ENCODE measurements at places on chromosomes 2 and 18.

GRCh38 chr2:23419171-23420090, 34.5 kb downstream of the KLHL29 start:
- DNase-seq: no peak

GRCh38 chr2:30382162-30382783, 64.8 kb upstream of the LCLAT1 start:
- DNase-seq: no peak

GRCh38 chr2:209872675-209873074, 101.0 kb downstream of the UNC80 start:
- no peak for DNase-seq

GRCh38 chr2:35116151-35116550, 1239.4 kb upstream of the CRIM1 start:
- DNase-seq: no peak

DNA sequence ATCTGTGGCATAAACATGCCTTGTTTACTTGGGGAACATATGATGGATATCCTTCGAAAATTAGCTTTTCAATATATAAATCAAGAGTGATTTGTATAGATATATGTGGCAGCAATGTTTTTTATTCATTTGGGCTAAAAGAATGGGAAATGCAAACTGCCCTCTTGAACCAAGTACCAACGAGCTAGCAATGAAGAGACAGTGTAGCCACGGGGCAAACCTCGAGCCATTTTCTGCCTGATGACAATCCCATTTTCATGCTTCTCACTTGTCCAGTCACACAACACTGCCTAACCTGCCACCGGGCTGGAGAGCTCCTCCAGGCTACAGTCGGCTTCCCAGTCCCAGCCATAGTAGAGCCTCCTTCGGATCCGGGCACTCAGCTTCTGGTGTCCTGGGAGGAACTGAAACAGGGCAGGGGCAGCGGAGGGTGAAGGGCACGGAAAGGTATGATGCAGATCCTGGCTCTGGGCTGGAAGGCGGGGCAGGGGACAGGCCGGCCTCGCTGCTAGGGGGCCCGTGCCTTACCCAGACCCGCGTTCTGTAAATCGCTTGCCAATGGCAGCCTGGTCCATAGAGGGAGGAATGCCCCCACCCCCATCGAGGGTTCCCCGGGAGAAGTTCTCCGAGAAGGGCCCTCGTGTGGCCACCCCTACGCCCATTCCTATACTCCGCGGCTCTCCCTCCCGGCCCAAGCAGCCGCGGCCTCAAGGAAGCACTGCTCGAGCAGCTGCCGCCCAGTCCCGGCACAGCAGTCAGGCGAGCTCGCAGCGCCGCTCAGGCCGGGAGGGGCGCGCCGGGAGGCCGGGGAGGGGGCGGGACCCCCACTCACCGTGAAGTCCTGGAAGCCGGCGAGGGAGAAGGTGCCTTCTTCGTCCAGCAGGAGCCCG, 552 bp downstream of the CNPPD1 start:
- no peak for DNase-seq

DNA sequence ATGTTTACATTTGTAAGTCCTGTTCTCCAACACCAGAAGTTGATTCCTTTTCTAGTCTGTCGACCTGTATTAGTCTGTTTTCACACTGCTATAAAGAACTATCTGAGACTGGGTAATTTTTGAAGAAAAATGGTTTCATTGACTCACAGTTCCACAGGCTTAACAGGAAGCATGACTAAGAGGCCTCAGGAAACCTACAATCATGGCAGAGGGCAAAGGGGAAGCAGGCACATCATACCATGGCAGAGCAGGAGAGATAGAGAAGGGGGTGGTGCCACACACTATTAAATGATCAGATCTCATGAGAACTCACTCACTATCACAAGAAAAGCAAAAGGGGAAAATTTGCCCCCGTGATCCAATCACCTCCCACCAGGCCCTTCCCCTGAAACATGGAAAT, 112.8 kb upstream of the MAP3K20 start:
- DNase-seq: no peak

DNA sequence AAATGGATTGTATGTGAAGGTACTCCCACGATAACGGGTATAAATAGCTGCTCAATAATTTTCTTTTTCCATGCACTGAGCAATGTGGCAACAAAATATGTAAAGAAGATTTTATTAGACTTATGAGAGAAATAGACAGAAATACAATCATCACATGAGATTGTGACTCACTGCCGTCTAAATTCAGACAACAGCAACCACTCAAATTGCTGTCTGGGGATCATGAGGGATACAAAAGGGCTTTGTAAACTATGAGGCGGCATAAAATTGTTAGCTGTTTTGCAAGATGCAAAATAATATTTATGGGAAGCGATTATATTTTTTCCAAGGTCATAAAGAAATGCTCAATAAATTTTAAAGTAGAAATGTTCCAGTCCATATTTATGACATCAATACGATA, 259.1 kb upstream of the AGAP1 start:
- DNase-seq: no peak

GRCh38 chr2:226354434-226354833, 445.2 kb downstream of the IRS1 start:
- DNase-seq: no peak

GRCh38 chr2:28362991-28363521, 29.6 kb upstream of the FOSL2 start:
- DNase-seq: no peak

GRCh38 chr2:28096421-28096820, 205.9 kb downstream of the BABAM2 start:
- DNase-seq: no peak

DNA sequence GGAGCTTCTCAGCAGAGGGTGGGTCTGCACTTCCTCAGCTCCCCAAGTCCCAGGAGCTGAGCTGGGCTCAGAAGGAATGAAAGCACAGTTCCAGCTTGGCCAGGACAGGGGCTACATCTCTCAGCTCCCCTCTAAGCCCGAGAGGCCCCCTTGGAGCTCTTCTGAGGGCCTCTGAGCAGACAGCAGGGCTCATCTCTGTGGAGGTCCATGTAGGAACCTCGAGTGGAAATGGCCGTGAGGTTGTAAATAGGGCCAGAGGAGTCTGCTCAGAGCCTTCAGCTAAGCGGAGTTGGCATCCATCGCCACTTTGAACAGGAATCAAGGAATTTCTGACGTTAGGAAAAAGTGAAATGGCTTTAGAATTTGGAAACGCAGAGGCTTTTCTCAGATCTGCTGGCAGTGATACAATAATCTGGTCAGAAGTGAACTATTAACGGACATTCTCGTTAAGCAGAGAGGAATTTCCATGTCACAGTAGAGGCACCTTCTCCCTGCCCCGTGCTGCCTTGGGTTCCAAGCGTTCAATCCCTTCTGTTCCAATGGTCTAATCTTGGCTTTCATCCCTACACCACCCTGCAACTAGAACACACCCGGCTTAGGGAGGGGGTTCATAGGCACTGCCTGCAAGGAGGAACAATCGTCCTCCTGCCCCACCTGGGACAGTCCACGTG, 213.9 kb downstream of the NDUFA10 start:
- no peak for DNase-seq

DNA sequence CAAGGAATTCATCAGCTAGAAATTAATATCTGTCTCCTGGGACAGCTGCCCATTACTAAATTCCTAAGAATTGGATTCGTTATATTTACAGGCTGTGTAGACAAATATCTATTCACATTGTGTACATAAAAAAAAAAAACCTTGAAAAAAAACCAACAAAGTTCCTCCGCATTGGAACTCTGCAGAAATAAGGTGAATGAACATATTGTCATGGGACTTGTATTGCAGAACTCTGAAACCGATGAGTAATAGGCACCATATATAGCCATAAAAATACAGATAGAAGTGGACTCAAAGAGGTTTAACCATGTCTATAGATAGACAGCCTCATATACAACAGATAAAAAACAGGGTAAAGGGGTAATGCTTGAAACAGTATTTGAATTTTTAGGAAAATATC, 909.9 kb upstream of the CHAC2 start:
- DNase-seq: no peak

DNA sequence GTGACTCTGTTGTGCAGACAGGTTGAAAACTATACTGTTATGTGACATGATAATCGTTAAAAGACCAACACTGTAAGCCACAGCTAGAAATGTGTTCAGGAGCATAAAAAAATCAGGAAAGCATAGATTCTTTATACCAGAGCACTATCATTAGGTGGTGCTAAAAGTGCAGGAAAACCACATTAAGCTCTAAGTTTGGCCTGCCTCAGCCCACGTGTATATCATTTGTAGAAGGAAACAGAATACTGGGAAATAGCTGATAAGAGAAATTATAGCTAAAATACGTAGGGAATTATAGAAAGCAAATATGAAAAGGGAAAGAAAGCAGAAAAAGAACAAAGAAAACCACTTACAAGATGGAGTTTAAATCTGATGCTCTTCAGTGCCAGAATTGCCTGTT, 26.5 kb upstream of the C2orf74 start:
- DNase-seq: peak; percentile 13

DNA sequence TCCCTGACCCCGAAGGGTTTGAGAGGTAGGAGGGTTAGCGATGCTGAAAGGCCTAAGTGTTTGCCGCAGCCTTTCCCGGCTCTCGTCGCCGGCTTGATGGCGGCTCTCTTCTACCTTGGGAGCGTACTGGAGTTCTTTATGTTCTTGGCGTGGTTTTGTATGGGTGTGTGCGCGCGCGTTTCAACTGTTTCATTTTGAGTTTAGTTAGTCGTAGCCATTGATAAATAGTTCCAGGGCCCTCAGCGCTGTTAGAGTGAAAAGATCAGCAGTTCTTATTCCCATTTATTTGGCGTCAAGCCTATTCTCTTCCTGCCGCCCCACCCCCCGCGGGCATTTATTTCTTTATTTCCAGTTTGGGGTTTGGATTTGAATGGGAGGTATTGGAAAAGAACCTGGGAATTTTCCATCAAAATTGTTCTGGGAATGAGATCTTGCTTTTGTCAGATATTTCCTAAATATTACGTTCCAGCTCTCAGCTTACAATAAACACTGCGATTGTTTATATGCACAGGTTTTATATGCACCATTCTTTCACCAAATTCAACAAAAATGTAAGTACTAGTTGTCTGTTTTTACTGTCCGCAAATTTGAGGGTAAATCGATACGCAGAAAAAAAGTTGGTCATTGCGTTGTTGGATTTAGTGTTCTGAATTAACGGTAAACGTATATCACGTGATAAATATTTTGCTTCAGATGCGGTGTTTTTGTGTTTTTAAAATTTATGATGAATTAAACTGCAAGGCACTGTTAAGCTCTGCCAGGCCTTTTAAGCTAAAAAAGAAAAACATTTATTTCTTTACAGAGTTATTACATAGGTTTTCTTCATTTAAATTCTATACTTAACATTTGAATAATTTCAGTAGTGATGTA, 954 bp downstream of the CCNT2 start:
- DNase-seq: no peak

DNA sequence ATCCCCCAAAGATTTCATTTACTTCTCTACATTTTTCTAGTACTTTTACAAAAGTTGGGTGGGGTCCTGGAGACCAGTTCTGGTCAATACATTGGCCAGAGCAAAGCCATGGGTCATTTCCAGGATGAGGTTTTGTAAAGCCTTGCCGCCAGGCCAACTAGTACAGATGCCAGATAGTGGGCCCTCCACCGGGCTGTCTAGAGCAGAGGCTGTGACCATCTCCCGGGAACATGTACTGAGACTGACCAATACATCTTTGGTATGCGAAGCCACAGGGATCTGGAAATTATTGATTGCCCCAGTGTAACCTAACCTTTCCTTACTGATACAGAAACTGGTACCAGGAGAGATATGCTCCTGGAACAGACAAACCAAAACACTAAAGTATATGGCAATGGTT, 599.2 kb downstream of the ADCYAP1 start:
- DNase-seq: no peak

GRCh38 chr2:224847961-224848850, 132.0 kb upstream of the CCDC195 start:
- peak; percentile 60 for DNase-seq

- DNase-seq: no peak
Measured at GRCh38 chr2:16855183-16855582, 189.5 kb upstream of the CYRIA start.

- no peak for DNase-seq
Measured at GRCh38 chr2:187819624-187820023, 265.4 kb upstream of the TFPI start.

GRCh38 chr18:55114876-55115275, 155.6 kb upstream of the CCDC68 start:
- no peak for DNase-seq
